ENCODE measurements at places on chromosomes 7 and 10.

DNA sequence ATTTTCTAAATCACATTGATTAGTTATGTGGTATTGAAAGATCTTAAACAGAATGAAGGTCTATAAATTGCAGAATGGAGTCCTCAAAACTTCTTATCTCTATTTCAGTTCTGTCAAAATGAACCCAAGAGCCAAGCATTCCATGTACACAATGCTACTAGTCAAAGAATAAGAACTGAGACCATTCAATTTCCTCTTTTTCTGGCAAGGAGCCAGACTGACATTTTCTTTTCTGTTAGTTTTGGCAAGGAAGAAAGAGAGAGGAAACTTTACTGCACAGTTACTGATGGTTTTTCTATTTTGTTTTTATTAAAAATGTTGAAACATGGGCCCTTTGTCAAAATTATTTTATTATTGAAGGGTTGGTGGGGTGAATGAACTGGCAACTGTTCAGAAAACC is 181.8 kb upstream of the FERD3L start:
- DNase-seq, result no peak

- peak; percentile 70 for DNase-seq
These were observed 21.1 kb downstream of the FAM53B start for GRCh38 chr10:124722798-124723783.

DNA sequence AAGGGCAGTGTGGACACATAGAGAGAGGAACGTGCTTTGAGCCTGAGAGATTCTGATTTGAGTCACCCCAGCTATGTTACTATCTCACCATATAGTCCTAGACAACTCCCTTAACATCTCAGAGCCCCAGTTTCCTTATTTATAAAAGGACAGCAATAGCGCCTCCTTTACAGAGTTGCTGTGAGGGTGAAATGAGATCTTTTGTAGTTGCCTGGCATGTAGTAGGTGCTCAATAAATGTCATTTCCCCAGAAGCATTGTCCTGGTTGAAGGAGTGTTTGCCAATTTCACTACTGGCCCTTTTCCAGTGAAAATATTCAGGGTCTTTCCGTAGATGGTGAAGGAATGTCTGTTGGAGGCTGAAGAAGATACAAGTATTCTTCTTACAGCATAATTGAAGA is 51.3 kb upstream of the FAM180A start:
- DNase-seq, result no peak

- no peak for DNase-seq
These were observed 183.1 kb upstream of the PRSS58 start for GRCh38 chr7:142440906-142441411.

- no peak for DNase-seq
These were observed 185.8 kb downstream of the USP6NL start for GRCh38 chr10:11425676-11426075.

- DNase-seq, result peak; percentile 54
These were observed 16.6 kb downstream of the GNAI1 start for GRCh38 chr7:80151274-80151665.

- DNase-seq, result no peak
These were observed 19.7 kb downstream of the FOXL3 start for GRCh38 chr7:309586-310228.

GRCh38 chr10:110265573-110266193 is 39.0 kb downstream of the SMNDC1 start:
- no peak for DNase-seq

DNA sequence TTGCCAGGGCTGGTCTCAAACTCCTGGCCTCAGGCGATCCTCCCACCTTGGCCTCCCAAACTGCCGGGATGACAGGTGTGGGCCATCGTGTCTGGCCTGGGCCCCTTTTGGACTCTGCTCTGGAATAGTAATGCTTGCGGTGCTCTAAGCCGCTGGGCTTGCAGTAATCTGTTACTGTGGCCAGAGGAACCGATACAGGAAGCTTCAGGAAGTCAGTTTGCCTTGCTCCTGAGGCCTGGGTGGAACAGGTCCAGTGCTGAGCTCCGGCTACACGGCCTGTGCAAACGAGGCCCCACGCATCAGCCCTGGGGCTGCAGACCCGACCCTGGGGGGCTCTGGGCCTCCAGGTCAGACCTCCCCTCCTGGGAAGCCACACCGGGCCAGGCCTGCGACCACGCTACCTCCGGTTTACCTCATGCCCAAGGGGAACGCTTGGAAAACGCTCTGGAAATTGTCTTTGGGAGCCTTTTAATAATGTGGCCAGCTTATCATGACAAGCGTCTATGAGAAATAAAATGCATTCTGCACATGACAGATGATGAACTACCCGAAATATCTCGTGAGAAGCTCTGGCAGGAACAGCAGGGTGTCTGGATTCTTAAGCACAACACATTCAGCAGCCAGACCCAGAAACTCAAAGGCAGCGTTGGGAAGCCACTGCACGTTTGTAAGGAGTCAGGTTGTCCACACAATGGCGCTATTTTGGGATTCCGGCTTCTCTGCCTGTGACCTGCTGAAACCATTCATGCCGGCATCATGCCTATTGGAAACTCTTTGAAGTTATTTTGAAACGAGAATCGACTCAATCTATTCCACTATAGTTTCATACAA is 10.1 kb upstream of the ADAP1 start:
- DNase-seq, result no peak

- DNase-seq, result no peak
These were observed 157.1 kb downstream of the GPAM start for GRCh38 chr10:112026438-112026837.

DNA sequence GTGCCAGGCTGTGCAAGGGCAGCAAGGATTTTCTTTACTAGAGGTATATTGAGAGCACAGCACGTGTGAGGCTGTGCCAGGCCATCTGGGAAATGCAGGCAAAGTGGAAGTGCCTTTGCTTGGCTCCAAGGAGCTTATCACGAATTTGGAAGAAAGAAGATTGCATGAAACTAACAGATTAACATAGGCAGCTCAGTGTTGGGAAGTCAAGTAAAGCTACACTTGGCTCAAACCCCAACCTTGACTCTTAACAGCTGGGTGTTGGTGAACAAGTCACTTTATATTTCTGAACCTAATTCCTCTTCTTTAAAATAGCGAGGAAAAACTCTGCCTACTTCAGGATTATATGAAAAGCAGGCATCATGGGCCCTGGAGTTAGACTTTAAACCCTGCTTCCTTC is 105.2 kb downstream of the PLCE1 start:
- no peak for DNase-seq

DNA sequence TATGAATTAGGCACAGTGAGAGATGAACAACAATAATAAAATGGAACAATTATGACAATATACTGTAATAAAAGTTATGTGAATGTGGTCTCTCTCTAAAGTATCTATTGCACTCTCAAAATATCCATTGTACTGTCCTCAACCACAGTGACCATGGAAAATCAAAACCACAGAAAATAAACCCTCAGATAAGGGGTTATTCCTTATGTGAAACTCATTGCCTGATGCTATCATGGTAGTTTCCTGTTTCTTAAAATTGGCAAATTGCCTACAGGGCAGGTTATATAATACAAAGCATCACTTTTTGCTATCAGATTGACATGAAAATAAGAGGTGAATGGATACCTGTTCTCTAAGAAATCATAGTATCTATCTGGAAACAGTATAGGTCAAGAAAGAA is 3.8 kb downstream of the MCM10 start:
- DNase-seq, result no peak

DNA sequence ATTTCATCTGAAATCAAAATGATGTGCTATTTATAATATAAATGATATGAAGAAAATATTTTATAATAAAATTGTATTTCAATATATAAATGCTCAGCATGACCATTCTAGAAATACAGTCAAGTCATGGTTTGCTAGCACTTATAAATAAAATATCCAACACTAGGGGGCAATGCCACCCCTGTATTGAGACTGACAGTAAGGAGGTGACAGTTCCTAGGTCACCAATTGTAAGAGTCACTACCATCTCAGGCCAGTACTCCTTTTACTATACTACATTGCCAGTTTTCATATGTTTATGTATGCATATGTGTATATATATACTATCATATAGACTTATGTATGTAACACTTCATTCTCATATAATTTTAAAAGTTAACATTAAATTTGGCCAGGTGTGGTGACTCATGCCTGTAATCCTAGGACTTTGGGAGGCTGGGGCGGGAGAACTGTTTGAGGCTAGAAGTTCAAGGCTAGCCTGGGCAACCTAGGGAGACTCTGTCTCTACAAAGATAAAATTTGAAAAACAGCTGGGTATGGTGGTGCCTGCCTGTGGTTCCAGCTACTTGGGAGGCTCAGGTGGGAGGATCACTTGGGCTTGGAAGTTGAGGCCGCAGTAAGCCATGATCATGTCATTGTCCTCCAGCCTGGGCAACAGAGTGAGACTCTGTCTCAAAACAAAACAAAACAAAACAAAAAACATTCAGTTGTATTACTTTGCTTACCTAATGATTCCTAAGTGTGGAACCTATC is 2.4 kb upstream of the CNOT4 start:
- peak; percentile 3 for DNase-seq

- DNase-seq, result no peak
These were observed 16.1 kb downstream of the TAS2R41 start for GRCh38 chr7:143493751-143494150.

DNA sequence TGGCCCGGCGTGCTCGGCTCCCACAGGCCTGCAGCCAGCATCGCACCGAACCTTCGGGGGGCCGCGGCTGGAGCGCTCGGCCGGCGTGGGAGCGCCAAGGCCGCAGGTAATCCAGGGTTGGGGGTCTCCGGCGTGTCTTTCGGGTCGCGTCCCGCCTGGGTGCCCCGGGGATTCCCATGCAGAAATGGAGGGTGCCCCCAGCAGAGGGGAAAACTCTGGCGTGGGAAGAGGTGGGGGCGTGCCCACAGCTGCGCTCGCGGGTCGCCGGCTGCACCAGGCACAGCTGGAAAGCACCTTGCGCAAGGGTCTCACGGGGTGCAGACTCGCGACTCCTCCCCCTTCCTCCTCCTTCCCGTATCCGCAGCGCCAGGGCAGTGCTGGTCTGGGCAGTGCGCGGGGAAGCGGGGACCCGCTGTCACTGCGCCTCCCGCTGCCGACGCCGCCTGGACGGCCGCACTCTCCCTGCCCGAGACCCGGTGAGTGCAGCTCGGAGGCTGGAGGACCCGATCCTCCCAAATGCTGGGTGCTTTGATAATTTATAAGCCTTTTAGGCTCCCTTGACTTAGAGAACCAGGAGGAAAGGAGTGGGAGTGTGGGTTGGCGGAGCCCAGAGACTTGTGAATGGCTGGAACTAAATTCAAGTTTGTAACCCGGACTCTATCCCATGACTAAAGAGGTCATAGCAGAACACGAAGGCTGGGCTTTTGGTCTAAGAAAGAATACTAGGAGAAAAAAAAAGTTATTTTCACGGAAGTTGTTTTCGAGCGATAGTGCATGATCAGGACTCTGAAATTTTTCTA is 489 bp downstream of the MAP3K8 start:
- DNase-seq, result peak; percentile 74

- DNase-seq, result no peak
These were observed 42.2 kb downstream of the GPR85 start for GRCh38 chr7:113044394-113044793.

DNA sequence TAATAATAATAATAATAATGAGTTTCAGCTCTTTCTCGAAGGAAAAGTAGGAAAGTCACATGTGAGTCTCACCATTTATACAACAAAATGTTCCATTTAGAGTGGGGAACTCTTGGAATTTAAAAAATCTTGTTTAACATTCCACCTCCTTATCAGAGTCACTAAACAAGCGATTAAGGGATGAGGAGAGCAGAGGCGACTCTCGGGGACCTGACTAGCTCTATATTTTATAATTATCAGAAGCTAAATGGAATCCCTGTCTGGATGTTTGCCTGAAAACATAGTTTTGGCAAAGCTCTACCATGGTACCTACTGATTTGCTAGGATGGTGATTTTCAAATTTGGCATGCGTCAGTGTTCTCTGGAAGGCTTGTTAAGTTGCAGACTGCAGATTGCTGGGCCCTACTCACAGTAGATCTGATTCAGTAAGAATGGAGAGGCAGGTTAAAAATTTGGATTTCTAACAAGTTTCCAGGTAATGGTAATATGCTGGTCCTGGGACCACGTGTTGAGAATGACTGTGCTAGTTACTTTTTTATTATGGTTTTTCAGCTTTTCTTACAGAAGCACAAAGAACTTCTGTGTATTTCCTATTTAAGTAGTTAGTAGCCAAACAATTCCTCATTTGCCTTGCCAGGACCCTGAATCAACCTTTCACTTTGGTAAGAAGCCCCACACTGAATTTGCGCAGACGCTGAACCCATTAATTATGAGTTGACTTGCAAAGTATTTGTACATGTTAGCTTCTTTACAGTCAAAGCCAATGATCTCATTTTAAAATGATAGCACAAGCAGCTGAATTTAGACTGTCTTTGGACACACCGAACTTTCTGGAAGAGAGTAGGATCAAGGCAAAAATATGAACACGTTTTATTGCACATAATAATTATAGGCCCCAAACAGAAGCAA is 39.5 kb downstream of the CPED1 start:
- DNase-seq, result no peak

- no peak for DNase-seq
These were observed 23.7 kb downstream of the UBN2 start for GRCh38 chr7:139254728-139255127.

GRCh38 chr10:14773551-14774213 is 1.0 kb downstream of the FAM107B start:
- DNase-seq, result no peak

DNA sequence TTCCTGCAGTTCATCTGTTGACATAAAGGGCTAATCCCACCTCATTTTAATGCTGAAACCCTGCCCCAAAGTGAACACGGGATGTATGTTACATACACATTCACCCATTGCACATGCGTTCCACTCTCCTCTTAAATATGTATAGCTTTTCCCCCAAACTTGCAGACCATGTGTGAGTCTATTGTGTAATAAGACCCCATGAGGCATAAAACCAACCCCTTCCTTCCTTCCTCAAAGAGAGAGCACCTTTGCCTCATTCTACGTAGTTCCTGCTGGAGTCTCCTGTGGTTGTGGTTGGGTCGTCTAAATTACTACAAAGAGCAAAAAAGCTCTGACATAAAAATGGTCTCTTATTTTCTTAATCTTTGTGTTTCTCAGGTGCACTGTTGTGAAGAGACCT is 345.7 kb upstream of the KLF6 start:
- DNase-seq, result no peak

DNA sequence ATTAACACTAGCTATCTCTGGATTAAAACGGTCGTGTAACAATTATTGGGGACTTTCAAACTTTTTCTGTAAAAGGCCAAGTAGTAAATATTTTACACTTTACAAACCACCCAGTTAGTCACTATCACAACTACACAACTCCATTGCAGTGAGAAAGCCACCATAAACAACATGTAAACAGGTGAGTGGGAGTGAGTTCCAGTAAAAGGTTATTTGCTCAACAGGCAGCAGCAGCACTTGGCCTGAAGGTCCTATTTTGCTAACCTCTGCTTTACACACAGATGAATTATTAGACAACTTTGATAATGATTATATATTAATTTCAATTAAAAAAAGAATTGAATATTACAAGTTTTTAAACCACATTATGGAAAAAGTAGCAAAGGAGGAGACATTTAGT is 15.8 kb upstream of the AGMO start:
- no peak for DNase-seq

Measured in activated naive CD8-positive, alpha-beta T cell treated with anti-CD3 and anti-CD28 coated beads for 36 hours (primary cell).